ENCODE measurements at places on chromosomes 2 and 18.
A peak's percentile ranks its signal among the peaks of the same experiment; 100 is the strongest.

GRCh38 chr2:9392898-9393765, 30.2 kb downstream of the ITGB1BP1 start:
- DNase-seq = no peak

DNA sequence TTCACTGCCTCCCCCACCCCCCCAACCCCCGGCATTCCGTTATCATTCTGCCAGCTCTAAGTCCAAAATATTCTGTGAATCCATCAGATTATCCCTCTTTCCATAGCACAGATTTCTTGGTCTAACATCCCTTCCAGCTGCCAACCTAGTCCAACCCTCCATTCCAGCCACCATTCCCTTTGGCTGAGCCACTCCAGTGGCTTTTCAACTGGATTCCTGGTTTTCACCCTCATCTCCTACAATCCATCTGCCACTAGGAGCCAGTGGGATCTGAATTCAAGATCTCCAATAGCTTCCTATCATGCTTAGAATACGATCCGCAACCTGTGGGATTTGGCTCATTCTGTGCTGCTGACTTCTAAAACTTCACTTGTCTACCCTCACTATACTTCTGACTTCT, 1.2 kb downstream of the DAW1 start:
- DNase-seq = no peak

GRCh38 chr18:79400091-79400590, 4.4 kb downstream of the NFATC1 start:
- peak; percentile 52 for DNase-seq

GRCh38 chr2:112004253-112004645, 50.8 kb upstream of the TMEM87B start:
- DNase-seq = no peak

- DNase-seq = no peak
Measured at GRCh38 chr2:234257859-234258561, 207.5 kb downstream of the SPP2 start.

- no peak for DNase-seq
Measured at GRCh38 chr2:218783688-218784087, 1.7 kb downstream of the CYP27A1 start.

DNA sequence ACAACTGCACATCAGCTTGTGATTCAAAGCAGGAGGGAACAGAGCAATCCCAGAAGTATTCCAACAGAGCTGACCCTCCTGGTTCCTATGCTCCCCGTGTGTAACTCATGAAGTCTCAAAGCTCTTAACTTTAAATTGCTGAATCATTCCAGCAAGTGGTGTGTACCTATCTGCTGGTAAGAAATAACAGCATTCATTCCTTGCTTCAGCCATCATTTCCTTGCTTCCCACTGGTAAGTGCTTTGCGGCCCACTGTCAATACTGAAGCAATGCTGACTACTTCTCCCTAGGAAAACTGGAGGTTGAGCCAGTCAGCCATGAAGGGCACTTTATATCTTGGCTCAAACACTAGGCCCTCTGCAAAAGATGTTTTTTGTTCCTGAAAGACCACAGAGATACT, 222.4 kb downstream of the EXOC6B start:
- DNase-seq = no peak

- DNase-seq = no peak
Measured at GRCh38 chr18:26809346-26809745, 56.2 kb downstream of the AQP4 start.

DNA sequence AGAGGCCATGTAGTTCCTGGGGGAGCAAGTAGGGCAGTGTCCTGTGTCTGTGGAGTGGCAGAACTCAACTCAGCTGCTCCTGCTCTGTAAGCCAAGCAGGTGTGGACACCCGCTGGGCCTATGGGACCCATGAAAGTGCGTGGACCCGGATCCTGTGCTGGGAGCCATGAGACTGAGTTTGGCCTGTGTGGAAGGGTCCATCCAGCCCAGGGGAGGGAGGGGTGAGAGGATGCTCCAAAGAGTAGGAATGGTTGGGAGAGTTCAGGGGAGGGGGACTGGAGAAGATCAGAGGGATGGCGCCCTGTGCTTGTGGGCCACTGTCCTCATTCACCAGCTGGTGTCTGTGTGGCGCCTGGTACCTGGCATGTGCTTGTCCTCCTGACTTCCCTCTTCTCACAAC, 226.4 kb upstream of the HS6ST1 start:
- no peak for DNase-seq

All from activated T-helper 9 cell treated with anti-CD3 and anti-CD28 coated beads, Interleukin-2, amount 50 U/mL, for 16 hours (primary cell).